HT-29 (cell line): ENCODE measurements at places on chromosomes 16 and 17.

GRCh38 chr16:86834451-86835035 lies 256.2 kb downstream of the FOXL1 start:
- no peak for DNase-seq

- peak; percentile 94 for DNase-seq
Measured at GRCh38 chr16:85395207-85395912, 217.8 kb upstream of the GSE1 start.

GRCh38 chr16:57335366-57335765 lies 23.2 kb upstream of the CCL22 start:
- DNase-seq = no peak

DNA sequence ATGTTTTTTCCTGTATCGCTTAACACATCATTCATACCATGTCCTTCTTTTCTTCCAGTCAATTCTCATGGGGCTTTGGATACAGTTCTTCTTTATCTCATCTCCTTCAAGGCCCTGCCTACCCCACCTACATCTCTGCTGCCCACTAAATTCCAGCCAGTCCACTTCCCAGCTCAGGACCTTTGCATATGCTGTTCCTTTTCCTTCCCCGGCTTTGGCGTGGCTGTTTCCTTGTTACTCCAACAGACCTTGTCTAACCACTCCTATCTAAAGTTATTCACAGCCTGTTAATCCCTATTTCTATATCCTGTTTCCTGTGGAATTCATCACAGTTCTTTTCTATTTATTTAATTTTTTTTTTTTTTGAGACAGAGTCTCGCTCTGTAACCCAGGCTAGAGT lies 6.6 kb upstream of the STAT3 start:
- DNase-seq = no peak

- DNase-seq = no peak
Measured at GRCh38 chr16:86353148-86353547, 157.2 kb upstream of the FOXF1 start.

DNA sequence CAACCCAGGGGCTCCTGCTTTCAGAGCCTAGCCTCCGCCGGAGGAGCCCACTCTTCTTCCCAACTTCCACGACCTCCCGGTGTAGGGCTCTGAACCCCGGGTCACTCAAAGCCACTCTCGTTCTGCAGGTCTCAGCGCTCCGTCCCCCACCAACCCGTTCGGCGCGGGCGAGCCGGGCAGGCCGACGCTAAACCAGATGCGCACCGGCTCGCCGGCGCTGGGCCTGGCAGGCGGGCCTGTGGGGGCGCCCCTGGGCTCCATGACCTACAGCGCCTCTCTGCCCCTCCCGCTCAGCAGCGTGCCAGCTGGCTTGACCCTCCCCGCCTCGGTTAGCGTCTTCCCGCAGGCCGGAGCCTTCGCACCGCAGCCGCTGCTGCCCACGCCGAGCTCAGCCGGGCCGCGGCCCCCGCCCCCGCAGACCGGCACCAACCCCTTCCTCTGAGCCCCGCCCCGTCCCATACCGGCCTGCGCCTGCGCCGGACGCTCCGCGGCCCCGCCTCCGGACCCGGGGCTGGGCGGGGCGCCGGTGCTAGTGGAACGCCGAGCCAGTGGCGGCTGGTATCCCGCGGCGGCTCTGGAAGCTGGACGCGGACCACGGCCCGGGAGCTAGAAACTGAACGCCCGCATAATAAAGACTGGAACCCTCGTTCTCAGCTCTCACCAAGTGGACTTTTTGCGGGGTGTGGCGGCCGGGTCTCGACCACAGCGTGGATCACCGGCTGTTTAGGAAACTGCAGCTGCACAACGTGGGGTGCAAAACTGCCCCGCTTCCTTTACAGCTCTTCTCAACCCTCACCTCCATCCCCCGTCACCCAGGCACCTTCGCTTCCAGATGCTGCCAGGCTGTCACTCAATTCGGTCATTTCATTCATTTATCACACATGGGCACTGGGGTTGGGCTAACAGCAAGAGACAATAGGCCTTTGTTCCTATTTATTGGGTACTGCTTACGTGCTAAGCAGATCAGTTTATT lies 5.0 kb upstream of the SPATA20 start:
- peak; percentile 84 for DNase-seq

GRCh38 chr17:71938340-71939010 lies 182.3 kb upstream of the SOX9 start:
- DNase-seq = no peak

GRCh38 chr17:49521088-49521450 lies 26.0 kb downstream of the NGFR start:
- DNase-seq = no peak

DNA sequence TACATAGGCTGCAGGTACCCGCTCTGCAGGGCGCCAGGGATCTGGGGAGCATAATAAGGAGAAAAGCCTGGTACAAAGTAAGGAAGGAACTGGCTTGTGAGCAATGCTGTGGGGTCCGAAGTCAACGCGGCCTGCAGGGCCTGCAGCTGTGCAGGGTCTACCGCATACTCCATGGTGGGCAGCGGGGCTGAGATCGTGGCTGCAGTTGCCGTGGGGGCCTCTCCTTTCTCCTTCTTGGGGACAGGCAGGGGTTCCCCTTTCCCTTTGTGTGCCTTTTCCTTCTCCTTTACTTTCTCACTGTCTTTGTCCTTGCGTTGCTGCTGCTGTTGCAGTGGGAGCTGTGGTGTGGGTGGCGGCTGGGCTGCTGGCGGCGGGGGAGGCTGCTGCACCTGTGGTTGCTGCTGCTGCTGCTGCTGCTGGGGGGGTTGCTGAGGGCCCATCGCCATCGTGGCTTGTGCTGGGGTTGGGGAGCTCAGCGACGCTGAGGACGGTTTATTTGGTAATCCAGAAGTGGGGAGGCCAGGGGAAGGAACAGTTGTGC lies 259.6 kb downstream of the ZFHX3 start:
- no peak for DNase-seq

- DNase-seq = no peak
Measured at GRCh38 chr17:40004072-40004471, 11.2 kb upstream of the CSF3 start.

GRCh38 chr17:75440738-75441448 lies 15.5 kb upstream of the TMEM94 start:
- no peak for DNase-seq

- peak; percentile 84 for DNase-seq
Measured at GRCh38 chr17:49434821-49435670, 20.4 kb upstream of the PHB1 start.

DNA sequence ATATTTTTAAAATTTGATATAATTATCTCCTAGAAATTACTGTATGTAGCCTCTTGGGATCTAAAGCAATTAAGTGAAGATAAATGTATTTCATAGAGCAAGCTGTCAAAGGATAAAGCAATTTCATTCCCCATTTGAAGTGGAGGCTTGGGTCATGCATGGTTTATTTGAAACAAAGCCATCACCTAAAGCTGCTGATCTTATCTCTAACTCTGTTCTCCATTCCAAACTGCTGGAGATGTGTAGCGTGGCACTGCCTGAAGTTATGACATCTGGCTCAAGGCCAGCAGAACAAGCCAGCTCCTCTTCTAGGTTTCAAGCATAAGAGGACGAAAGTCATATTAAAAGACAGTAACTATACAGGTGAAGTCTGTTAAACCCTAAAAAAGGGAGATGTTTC lies 83.9 kb downstream of the HIC1 start:
- DNase-seq = peak; percentile 54

DNA sequence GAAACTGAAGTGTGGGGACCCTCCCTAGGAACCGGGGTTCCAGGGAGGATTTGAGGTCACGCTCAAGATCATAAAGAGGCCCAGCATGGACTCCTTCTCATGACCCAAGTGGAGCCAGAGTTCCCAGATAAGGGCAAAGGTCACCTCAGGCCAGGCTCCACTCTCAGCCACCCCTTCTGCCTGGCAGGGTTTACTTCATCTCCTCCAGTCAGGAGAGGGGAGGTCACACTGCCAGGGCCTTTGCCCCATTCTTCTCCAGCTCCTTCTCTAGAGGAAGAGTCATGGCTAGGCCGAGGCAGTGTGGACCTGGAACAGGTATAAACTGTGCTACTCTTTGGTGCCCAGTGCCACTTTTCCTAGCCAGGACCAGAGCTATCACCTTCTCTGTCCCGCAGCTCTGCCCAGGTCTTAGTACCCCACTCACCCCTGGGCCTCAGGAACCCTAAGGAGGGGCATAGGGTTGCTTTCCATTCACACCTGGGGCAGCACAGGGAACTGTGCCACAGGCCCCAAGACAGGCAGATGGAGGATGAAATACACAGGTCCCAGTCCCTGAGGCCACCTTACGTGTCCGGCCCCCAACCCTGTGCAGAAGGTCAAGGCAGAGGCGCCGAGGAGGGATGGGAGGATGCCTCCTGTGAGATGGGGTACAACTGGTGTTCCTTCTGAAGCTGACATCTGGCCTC lies 879 bp upstream of the ACSF2 start:
- DNase-seq = no peak

GRCh38 chr16:8402981-8403843 lies 187.1 kb downstream of the TMEM114 start:
- no peak for DNase-seq

DNA sequence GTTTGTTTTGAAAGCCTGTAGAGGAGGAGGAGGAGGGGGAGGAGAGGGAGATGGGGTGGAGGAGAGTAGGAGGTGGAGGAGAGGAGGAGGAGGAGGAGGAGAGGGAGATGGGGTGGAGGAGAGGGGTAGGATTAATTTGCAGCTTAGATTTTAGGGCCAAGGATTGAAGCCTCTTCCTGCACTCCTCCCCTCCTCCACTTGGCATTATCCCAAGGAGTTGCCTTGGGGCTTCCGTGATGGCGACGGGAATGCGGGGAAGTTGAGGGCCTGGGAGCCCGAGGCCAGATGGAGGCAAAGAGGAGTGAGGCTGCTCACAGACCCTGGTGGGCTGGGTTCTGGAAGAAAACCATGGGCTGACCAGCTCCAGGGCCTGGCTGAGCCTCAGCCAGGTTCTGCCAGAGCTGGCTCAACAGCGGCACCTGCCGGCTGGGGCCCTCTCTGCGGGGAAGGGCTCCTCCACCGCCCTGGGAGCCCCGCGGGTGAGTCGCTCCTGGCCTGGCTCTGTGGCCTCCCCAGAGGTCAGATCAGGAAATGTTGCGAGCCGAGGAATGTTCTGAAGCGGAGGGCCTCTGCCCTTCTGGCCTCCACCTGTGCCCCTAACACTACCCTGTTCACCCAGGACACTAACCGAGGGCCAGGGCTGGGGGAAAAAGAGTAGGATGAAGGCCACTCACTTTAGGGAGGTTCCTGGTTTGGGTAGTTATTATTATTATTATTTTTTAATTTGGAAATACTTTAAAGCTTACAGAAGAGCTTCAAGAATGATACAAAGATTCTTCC lies 23.9 kb upstream of the FMNL1 start:
- peak; percentile 96 for DNase-seq

DNA sequence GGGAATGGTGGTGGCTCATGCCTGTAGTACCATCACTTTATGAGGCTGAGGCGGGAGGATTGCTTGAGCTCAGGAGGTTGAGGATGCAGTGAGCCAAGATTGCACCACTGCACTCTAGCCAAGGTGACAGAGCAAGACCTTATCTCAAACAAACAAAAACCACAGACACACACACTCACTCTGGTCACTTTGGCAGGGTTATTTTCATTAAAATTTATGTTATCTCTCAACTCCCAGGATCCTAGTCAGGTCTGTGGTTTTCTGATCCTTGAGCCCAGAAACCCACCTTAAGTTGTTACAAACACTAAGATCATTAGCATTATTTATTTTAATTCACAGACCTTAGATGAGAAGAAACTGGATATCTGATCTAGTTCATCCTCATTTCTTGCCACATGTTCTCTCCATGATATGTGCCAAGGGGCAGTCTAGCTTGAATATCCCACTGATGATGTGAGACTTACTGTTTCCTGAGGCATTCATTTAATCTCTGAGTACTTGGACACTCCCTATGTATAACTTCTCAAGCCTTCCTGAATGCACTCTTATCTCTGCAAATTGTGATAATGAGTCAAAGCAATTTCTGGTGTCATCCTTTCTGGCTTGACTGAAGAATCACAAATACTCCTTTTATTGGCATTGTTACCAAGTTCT lies 9.6 kb downstream of the ABHD15 start:
- no peak for DNase-seq

- no peak for DNase-seq
Measured at GRCh38 chr17:1434150-1434549, 21.9 kb downstream of the CRK start.

- DNase-seq = no peak
Measured at GRCh38 chr16:27377666-27378485, 24.1 kb upstream of the IL21R start.

DNA sequence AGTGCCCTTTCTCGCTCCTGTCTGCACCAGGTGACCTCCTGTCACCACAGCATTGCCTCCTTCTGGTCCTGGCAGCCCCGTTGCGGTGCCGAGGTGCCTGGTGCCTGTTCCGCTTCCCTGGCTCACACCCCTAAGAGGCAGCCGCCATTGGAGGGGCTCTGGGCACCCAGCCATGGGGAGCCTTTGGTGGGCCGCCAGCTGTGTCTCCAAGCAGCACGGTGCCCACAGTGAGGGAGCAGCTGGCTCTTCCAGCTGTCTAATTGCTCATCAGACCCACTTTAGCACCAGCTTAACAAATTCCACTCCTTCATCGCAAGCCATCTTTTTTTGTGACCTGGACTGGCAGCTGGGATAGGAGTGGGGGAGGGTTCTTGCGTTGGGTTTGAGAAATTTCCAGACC lies 276.1 kb downstream of the SNX29 start:
- DNase-seq = no peak

GRCh38 chr16:82947698-82948097 lies 320.9 kb downstream of the CDH13 start:
- no peak for DNase-seq

GRCh38 chr17:705863-706262 lies 8.8 kb downstream of the VPS53 start:
- no peak for DNase-seq

DNA sequence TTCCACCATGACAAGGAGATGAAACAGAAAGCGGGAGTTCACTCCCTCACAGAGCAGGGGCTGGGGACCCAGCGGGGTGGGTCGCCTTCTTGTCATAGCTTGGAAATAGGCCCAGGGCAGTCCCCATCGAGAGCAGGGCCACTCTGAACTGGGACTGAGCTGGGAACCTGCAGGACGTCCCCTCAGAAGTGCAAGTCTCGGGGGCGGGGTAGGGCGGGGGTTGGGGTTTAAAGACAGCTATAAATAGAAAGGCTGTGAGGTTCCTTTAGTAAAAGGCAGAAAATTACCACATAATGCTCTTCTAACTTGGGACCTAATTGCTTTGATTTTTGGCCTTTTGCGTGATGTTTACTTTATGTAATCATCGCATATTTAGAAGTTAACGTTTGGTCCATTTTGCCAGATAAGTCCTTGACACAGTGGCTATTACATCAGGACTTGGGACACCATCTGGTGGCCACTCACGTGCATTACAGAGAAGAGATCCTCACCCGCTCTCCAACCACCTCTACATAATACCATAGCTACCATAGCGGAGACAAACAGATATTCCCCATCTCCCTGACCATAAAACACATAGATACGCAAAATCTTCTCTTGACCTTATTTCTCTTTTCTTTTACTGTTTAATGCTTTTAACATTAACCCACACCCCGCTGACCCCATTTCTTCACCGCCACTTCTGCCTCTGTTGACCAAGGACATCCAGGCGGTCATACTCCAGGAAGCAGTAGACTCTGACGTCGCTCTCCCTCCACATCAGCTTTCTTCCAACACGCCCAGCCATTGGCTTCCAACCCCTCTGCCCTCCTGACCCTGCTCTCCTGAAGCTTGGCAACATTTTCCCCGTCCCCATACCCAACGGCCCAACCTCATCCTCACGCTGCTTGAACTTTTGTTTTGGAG lies 27.5 kb upstream of the PIK3R6 start:
- DNase-seq = peak; percentile 47

- no peak for DNase-seq
Measured at GRCh38 chr17:50829332-50829731, 6.1 kb upstream of the WFIKKN2 start.
